NCI-H1694 treated with DMSO at 0.1 percent for 48 hours (cell line): ENCODE measurements at places on chromosomes 11 and 22.
A peak's percentile ranks its signal among the peaks of the same experiment; 100 is the strongest.

DNA sequence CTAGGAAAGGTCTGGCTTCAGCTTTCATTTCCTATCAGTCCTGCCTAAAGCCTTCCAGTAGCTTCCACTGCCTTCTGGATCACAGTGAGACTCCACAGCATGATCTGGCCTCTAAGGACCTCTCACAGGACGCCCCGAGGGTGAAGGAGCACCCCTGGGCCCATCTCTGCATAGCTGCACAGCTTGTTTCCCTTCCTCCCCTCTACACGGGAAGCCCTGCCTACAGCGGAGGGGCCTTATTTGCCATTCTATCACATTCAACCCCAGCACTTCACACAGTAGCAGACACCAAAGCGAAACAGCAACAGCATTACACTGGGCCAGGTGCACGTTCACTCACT is 162.3 kb upstream of the GRK3 start:
- no peak for DNase-seq

GRCh38 chr22:41915035-41915785 is at the start of gene SHISA8:
TSS of gene SHISA8 (minus strand) at chr22:41915074. CDS start at chr22:41914667, 407 bp downstream.
- DNase-seq, result no peak

GRCh38 chr22:40499209-40499623 is 128.8 kb downstream of the SGSM3 start:
- DNase-seq, result no peak

GRCh38 chr22:41557401-41558240 is 3.2 kb upstream of the CSDC2 start:
- DNase-seq, result peak; percentile 85

GRCh38 chr22:34281738-34282137 is 361.5 kb upstream of the LARGE1 start:
- DNase-seq, result no peak

DNA sequence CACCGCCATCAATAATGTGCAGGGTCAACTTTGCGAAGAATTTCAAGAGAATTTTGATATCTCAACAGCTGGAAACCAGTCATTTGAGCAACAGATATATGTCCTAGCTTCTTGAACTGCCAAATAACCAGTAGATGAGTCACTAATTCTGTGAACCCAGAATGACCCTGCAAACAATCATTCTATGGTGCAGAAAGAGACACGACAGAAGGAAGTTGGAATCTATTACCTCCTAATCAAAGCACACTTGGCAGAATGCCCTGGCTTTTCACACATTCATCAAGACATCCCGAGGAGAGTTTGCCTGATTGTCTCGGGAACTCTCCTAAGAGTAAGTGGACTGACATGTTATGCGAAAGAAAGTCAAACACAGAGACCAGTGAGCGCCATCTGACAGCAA is 621.1 kb downstream of the OPCML start:
- DNase-seq, result no peak

DNA sequence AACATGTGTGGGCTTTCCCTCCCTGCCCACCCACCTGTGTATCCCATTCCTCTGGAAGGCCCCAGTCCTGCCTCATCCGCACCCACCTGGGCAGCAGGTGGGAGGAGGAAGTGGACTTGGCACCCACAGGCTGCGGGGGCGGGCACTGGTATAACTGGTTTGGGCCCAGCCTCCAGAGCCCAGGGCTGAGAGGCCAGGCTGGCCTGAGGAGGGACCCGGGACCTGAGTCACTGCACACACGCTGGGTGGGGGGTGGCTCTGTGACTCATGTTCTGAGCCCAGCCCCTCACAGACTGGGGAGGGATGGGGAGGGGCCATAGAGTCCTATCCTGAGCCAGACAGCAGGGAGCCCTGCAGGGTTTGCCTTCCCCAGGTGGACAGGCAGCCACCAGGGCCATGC is 16.7 kb downstream of the PHLDA2 start:
- DNase-seq, result no peak

DNA sequence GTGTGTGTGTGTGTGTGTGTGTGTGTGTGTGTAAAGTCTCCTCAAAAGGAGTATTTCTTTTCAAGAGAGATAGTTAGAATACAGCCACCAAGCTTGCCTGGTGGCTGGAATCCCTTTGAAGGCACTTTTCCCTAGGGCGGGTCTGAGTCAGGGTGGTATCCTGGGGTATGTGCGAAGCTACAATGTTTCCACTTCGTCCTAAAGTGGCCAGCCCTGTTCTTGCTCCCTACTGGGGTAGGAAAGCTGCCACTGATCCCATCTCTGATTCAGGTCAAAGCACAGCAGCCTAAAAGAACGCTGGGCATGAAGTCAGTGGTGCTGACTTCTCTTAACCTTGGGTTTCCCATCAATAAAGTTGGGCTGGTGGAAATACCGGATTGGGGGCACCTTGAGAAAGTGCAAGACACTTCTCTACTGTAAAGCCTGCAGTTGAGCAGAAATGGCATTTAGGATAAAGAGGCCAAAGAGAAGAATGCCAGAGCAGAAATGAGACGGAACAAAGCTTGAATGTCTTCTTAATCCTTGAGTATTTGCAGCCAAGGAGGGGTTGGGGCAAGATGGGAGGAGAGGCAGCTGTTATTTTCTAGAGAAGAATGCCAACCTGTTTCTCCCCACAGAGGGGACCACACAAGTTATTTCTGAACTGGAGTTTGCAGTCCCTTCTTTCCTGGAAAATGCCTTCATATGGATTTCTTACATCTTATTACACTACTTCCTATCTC is 35.3 kb downstream of the ZNRF3 start:
- no peak for DNase-seq
